Pancreas (tissue), 10 donors: ENCODE measurements at places on chromosomes 4 and X. TPM values are rescaled to one million over a fixed set of nuclear protein-coding genes. Genes with fewer than 3 reads are reported as not detected.

CT45A2 gene
- not detected for polyA plus RNA-seq

NRK gene
- polyA plus RNA-seq: 0.15 TPM

FRMD7 gene
- polyA plus RNA-seq: 0.02 TPM

CT83 gene
- not detected for polyA plus RNA-seq

NDP gene
- not detected for polyA plus RNA-seq

HSFX4 gene
- polyA plus RNA-seq: 0.09 TPM

PTCHD1 gene
- 0.04 TPM for polyA plus RNA-seq

DCAF12L2 gene
- polyA plus RNA-seq: not detected

ARHGAP24 gene
- 10.5 TPM for polyA plus RNA-seq

VSIG1 gene
- polyA plus RNA-seq: not detected

GPR50 gene
- not detected for polyA plus RNA-seq

PDE5A gene
- 5.8 TPM for polyA plus RNA-seq

C1QTNF7 gene
- polyA plus RNA-seq: 0.30 TPM

JCHAIN gene
- polyA plus RNA-seq: 0.38 TPM
